Caco-2 (cell line): ENCODE measurements at places on chromosomes 3 and 15. TPM values are rescaled to one million over a fixed set of nuclear protein-coding genes. Genes with fewer than 3 reads are reported as not detected.

GRCh38 chr3:21531909-21532308, 219.1 kb downstream of the ZNF385D start:
- H3K4me1 ChIP-seq, result no peaks in the 10 kb centered on the region
- no peak overlapping the region for H3K27ac ChIP-seq
- no peaks in the 10 kb centered on the region for H3K36me3 ChIP-seq

DNA sequence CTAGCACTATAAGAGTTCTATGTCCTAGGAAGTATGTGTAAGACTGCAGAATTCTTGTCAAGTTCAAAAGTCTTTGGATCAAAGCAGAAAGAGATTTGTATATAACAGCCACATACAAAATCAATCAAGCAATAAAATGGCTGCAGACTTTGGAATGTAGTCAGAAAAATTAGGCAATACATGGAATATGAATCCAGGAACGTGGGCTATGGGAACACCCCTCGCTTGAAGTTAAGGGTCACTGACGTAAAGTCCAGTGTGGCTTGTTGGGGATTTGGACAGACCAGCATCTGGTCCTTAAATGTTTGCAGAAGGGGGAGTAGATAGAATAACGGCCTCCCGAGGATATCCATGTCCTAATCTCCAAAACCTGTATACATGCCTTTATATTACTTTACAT, 178.6 kb downstream of the ADAMTS9 start:
- no peak overlapping the region for H3K4me3 ChIP-seq
- H3K4me1 ChIP-seq, result no peaks in the 10 kb centered on the region
- no peaks in the 10 kb centered on the region for H3K36me3 ChIP-seq
- no peak overlapping the region for H3K27ac ChIP-seq
- no peaks in the 10 kb centered on the region for H3K27me3 ChIP-seq

GRCh38 chr3:183572935-183573334, 17.4 kb upstream of the KLHL6 start:
- H3K4me1 ChIP-seq, result no peaks in the 10 kb centered on the region
- no peak for DNase-seq
- no peaks in the 10 kb centered on the region for H3K36me3 ChIP-seq
- H3K27me3 ChIP-seq, result no peaks in the 10 kb centered on the region

DNA sequence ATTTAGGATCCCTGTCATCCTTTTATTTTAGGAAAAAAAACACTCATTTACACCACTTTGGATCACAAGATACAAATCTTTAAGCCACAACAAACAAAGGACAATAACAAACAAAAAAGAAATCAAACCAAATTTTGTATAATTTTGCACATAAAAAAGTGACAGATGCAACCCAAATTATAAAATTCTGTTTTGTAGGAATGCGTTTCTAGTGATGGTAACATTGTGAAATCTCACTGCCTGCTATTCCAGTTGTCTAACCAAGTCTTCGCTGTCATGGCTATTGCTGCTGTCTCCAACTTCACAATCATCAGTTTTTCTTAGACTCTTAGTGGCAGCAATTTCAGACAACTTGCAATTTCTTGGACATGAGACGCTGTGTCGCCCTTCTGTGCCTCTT, 58.3 kb upstream of the ARL6 start:
- no peaks in the 10 kb centered on the region for H3K27me3 ChIP-seq
- no peak overlapping the region for H3K4me3 ChIP-seq
- no peak for DNase-seq
- H3K27ac ChIP-seq, result no peak overlapping the region
- no peaks in the 10 kb centered on the region for H3K36me3 ChIP-seq
- H3K4me1 ChIP-seq, result no peaks in the 10 kb centered on the region

DNA sequence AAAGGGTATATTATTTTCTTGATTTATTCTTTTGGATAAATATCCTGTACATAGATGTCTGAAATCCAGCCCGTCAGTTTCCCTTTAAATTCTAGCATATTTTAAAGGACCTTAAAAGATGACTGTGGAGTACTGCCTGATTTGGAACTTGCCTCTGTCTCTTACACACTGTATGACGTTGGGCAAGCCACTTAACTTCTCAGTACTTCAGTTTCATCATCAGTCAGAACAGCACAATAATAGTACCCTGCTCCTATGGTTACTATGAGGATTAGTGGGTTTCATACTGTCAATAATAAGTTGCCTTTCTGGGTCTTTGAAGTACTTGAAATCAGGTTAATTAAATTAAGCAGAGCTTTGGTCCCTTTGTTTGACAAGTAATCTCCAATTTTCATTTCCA, 374.3 kb downstream of the TIGIT start:
- no peaks in the 10 kb centered on the region for H3K27me3 ChIP-seq
- no peak overlapping the region for H3K4me3 ChIP-seq
- H3K36me3 ChIP-seq, result no peaks in the 10 kb centered on the region
- H3K27ac ChIP-seq, result no peak overlapping the region
- no peaks in the 10 kb centered on the region for H3K4me1 ChIP-seq
- no peak for DNase-seq

Gene PRICKLE2
- total RNA-seq, result 4.2 and 6.0 TPM in 2 replicates

Gene GATA2
- total RNA-seq, result 12.5 and 13.3 TPM in 2 replicates
